ENCODE measurements at places on chromosomes 2 and 18. TPM values are rescaled to one million over a fixed set of nuclear protein-coding genes. Genes with fewer than 3 reads are reported as not detected.

DNA sequence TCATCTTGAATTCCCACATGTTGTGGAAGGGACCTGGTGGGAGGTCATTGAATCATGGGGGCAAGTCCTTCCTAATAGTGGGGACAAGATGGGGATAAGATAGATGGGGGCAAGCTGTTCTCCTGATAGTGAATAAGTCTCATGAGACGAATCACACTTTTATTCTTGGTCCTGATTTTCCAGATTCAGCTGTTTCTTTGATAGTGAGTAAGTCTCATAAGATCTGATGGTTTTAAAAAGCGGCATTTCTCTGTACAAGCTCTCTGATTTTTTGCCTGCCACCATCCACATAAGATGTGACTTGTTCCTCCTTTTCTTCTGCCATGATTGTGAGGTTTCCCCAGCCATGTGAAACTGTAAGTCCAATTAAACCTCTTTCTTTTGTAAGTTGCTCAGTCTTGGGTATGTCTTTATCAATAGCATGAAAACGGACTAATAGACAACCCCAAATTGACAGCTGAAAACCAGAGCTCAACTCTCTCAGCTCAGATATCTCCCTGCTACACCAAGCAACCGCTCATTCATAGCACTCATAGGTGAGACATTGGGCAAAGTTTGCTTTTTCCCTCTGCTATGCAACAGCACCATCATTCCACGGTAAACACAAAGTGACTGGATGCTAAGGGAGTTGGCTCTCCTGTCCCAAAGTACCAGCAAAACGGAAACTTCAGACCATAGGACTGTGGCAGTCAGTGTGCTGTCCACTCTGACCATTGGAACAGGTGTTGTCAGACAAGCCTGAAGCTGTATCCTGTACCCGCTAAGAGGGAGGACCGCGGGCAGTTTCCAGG, 44.9 kb upstream of the TBC1D8 start:
- DNase-seq, result no peak

The CCDC121 gene
- polyA plus RNA-seq, result 1.8 TPM

The TMEFF2 gene
- not detected for polyA plus RNA-seq

The LRATD1 gene
- not detected for polyA plus RNA-seq

The OSBPL1A gene
- polyA plus RNA-seq, result 1.8 TPM
